A549 treated with CORT108297 at 1 μM for 4 hours (cell line): ENCODE measurements at places on chromosomes 4 and X. TPM values are rescaled to one million over a fixed set of nuclear protein-coding genes. Genes with fewer than 3 reads are reported as not detected.

Gene DRD5
- not detected in 5 replicates for total RNA-seq

Gene TKTL2
- not detected in 5 replicates for total RNA-seq

Gene SLIT2
- 0.01 to 0.04 TPM (median 0.02 TPM) in 3 of 5 replicates, not detected in the others for total RNA-seq

Gene ZFP92
- 0.35 to 0.65 TPM (median 0.60 TPM) in 5 replicates for total RNA-seq

Gene ASMT
- 0.12 to 0.44 TPM (median 0.32 TPM) in 4 of 5 replicates, not detected in the other for total RNA-seq

Gene LRP2BP
- total RNA-seq: 0.08 to 0.18 TPM (median 0.10 TPM) in 5 replicates

Gene MAGED2
- total RNA-seq: 75.0 to 92.4 TPM (median 80.8 TPM) in 5 replicates

Gene VEGFC
- total RNA-seq: 14.7 to 17.1 TPM (median 15.2 TPM) in 5 replicates

Gene RTL3
- not detected in 5 replicates for total RNA-seq

Gene CLDN34
- total RNA-seq: not detected in 5 replicates

Gene MAGEE2
- not detected in 5 replicates for total RNA-seq

Gene SATL1
- total RNA-seq: not detected in 5 replicates

Gene FGF13
- total RNA-seq: 0.05 to 0.10 TPM in 2 of 5 replicates, not detected in the others

Gene MXD4
- total RNA-seq: 12.4 to 21.3 TPM (median 19.1 TPM) in 5 replicates

Gene IGSF1
- total RNA-seq: 0.25 to 0.41 TPM (median 0.32 TPM) in 5 replicates

Gene SLC4A4
- 1.3 to 2.5 TPM (median 1.9 TPM) in 5 replicates for total RNA-seq

Gene ART3
- not detected in 5 replicates for total RNA-seq

Gene NPY1R
- total RNA-seq: 0.07 to 0.17 TPM (median 0.09 TPM) in 5 replicates
